Body of pancreas (tissue), 4 donors: ENCODE measurements at places on chromosomes 11 and 22. TPM values are rescaled to one million over a fixed set of nuclear protein-coding genes. Genes with fewer than 3 reads are reported as not detected.

- no peak for DNase-seq
Measured at GRCh38 chr11:106409671-106410070, 332.2 kb downstream of the AASDHPPT start.

DNA sequence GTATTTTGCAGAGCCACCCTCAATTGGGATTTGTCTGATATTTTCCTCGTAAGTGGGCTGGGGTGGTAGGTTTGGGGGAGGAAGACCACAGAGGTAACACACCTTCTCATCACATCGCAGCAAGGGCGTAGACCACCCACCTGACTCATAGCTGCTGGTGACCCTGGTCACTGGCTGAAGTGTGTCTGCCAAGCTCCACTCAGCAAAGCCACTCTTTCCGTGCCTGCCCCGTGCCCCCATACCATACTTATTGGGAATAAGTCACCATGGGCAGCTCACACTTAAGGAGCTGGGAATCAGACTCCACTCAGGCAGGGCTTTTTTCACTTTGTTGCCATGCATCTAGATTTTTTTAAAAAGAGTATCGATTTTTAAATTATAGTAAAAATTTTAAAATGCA is 111.6 kb downstream of the PHF21B start:
- no peak for DNase-seq

DNA sequence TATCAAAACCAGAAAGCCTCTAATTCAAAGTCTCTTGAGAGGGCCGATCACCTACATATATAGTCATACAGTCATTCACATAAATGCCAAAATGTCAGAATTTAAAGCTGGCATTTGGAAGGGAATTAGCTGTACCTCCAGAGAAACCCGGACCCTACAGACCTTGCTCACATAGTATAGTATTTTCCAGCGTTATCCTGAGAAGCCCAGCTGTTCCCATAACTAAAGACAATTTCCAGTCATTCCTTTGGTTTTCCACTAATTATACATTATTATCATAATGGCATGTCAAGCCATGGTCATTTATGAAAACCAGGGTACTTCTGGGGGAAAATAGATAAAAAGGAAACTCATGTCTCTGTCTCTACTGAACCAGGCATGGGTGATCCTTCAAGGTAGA is 53.6 kb downstream of the FZD4 start:
- no peak for DNase-seq

- DNase-seq, result no peak
Measured at GRCh38 chr11:126355926-126356897, 726 bp downstream of the ST3GAL4 start.

- no peak for DNase-seq
Measured at GRCh38 chr11:27513389-27513788, 6.8 kb upstream of the LIN7C start.

DNA sequence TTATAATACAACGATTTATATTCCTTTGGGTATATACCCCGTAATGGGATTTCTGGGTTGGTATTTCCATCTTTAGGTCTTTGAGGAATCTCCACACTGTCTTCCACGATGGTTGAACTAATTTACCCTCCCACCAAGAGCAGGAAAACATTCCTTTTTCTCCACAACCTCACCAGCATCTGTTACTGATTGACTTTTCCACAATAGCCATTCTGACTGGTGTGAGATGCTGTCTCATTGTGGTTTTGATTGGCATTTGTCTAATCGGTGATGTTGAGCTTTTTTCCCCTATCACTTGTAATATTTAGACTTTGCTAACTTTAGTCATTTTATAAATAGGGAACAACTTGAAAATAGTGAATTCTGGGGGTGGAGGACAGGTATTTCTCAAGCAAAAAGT is 58.1 kb downstream of the PPFIA1 start:
- DNase-seq, result no peak

DNA sequence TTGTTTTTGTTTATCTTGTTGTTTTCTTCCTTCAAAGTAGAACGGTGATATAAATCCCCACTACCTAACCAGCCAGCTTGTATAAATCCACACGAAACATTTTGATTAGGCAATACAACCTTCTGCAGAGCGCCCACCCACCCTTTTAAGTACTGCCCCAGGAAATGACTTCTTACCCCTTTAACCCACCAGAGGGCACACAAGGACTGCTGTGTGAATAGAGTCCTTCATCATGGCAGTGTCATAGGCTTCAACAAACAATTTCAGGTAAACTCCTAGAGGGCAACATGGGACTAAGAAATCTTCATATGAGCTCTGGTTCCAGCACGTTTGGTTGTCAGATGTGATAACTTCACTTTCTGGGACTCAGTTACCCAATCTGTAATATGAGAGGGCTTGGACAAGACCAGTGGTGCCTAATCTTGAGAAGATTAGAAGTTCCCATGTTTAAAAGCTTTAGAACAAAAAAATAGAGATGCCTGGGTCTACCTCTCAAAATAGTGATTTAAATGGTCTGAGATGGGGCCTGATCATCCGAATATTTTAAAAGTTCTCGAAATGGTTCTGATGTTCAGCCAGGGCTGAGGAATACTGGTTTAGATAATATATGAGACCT is 56.1 kb downstream of the PIWIL4 start:
- peak; percentile 73 for DNase-seq

- DNase-seq, result no peak
Measured at GRCh38 chr11:88102598-88102934, 72.7 kb downstream of the RAB38 start.

DNA sequence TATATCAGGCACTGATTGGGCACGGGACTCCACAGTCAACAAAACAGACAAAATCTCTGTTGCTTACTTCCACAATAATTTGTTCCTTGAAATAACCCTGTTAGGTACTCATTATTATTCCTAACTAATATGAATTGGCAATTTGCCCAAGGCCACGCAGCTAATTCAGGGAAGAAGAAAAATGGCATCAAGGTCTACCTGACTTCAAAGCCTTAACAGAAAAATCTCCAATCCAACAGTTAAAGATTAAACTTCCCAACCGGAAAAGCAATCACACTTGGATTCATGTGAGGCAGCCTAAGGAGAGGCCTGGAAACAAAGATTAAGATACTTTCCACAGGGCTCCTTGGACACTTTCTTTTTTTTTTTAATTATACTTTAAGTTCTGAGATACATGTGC is 68.9 kb downstream of the PRCP start:
- no peak for DNase-seq

DNA sequence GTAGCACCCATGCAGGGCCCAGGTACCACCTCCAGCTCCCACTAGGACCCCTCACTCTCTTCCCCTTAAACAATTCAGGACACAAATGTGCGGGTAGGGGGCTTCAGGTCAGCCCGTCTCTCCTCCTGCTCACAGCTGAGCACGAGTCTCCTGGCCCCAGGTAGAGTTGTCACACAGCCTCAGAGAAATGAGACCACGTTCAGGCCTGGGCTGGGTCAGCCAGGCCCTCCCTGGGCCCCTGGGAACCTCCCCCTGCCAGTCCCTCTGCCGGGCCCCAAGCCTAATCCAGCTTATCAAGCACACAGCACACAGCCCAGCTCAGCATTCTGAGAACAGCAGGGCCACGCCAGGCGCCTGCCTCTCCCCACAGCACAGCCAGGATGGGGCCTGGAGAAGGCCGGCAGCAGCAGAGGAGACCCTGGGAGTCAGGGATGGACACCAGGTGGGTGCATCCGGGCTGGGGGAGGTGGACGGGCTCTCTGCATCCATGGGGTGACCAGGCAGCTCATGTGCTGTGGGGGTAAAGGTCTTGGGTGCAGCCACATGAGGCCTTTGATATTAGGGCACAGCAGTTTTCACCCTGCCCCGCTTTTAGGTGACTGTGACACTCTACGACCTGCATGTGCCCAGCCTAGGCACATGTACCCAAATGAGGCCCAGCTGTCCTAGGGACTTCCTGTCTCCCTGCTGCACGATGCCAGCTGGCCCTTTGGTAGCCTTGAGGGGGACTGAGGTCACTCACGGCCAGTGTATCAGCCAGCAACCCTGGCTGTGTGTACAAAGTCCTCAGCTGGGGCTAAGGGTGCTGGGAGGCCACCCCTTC is 87.0 kb downstream of the MORC2 start:
- DNase-seq, result peak; percentile 16

DNA sequence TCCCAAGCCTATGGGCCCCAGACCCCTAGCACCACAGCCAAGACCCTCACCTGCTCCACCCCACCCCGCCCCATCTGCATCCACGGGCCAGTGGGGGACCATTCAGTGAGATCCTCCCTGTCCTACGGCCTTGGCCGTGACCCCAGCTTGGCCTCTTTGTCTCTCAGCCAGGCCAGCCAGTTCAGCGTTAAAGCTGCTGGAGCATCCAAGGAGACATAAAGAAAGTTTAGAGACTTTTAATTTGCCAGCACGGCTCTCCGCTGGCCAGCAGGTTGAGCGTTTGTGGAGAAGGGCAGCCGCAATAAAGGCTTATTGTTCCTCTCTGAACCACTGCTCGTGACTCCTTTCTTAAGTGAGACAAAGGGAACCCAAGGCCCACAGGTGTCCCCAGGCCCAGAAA is 49.3 kb upstream of the LMO1 start:
- no peak for DNase-seq

- no peak for DNase-seq
Measured at GRCh38 chr11:60208146-60208895, 25.4 kb upstream of the MS4A6A start.

- no peak for DNase-seq
Measured at GRCh38 chr11:26687351-26687750, 34.5 kb downstream of the SLC5A12 start.

DNA sequence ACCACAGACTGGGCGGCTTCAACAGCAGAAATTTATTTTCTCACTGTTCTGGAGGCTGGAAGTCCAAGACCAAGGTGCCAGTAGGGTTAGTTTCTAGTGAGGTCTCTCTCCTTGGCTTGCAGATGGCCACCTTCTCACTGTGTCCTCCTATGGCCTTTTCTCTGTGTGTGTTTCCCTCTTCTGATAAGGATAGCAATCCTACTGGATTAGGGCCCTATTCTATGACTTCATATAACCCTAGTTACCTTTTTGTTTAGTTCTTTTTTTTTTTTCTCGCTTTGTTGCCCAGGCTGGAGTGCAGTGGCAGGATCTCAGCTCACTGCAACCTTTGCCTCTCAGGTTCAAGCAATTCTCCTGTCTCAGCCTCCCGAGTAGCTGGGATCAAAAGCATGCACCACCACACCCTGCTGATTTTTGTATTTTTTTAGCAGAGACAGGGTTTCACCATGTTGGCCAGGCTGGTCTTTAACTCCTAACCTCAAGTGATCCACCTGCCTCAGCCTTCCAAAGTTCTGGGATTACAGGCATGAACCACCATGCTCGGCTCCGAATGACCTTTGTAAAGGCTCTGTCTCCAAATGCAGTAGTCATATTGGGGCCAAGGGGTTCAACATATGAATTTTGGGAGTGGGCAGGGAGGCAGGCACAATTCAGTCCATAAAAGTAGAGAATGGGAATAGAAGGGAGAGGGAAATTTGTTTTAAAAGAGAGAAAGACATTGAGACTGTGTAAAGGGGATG is 25.5 kb upstream of the NNMT start:
- no peak for DNase-seq

DNA sequence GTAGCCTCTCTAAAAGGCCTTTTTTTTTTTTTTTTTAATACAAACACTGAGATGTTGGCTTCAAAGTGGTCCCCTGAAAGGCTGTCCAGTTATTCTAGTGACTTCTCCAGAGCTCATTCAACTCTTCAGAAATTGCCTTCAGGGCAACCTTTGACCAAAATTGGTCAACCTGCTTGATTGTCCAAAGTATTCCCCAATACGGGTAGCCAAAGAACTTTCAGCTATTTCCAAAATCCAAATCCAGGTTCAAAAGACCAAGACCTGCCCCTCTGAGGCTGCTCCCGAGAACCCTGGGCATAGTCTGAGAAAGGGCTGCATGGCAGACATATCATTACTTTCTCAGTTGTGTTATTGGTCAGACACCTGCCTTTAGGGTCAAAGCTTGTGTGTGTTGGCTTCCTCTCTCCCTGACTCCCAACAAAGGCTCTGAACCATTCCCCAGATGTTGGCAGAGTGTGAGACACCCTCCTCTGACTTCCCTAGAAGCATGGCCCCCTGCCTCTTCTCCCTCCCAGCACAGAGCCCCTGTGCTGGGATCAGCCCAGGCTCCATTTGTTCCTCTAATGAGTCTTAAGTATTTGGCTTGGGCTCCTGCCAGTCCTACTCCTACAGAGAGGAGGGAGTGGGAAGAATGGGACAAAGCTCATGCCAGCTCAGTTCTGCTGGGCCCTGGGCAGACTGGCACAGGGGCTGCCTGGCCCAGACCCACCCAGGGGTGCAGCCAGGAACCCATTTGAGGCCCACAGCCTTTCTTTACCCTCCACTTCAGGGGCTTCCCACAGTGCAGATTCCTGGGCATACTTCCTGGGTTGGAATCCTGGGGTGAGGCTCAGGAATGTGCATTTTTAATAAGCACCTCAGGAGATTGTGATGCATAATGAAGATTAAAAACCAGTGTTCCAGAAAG is 30.3 kb downstream of the TNKS1BP1 start:
- no peak for DNase-seq

DNA sequence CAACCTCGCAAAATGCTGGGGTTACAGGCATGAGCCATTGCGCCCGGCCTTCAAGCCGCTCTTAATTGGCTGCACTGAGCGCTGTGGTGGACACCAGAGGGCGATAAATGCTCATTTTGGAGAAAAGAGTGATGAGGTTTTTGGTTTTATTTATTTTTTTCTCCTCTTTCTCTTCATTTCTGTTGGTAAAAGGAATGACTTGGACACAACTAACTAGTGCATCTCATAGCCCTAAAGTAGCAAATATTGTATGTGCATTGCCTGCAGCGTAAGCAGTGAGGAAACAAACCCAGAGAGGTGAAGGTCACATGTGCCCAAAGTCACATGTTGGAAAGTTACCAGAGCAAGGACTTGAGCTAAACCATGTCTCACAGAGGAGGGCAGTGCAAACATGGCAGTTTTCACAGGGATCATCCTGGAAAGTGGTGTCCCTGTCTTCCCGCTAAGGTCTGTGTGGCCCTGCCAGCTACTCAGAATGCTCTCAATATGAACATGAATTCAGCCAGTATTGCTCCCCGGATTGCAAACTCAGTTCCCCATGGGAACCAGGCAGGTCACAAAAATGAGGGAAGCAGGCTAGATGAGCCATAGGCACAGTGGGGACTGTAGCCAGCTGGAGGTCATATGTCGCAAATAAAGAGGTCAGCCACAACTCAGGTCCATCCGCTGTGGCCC is 8.6 kb upstream of the CD82 start:
- DNase-seq, result peak; percentile 80

GRCh38 chr11:60947700-60948099 is 4.3 kb downstream of the SLC15A3 start:
- no peak for DNase-seq

The PPFIA1 gene
- 22.1 TPM for total RNA-seq

The ATP6V1E1 gene
- total RNA-seq, result 58.7 TPM

The GAB4 gene
- not detected for total RNA-seq

The KRTAP5-9 gene
- total RNA-seq, result not detected

The TRPM5 gene
- total RNA-seq, result under 0.01 TPM

The CACNA1I gene
- 0.33 TPM for total RNA-seq

The B3GAT1 gene
- total RNA-seq, result under 0.01 TPM

The OR51B5 gene
- total RNA-seq, result not detected

The CLMP gene
- total RNA-seq, result 22.1 TPM

The FOLR1 gene
- total RNA-seq, result 3.0 TPM

The CCDC87 gene
- total RNA-seq, result not detected

The GRK3 gene
- total RNA-seq, result 10.9 TPM

The VPS11 gene
- total RNA-seq, result 50.1 TPM
